Activated T-helper 1 cell treated with anti-CD3 and anti-CD28 coated beads, Interleukin-12 subunit alpha, Interleukin-12 subunit beta, Interleukin-2, Interleukin-4 antibody, amounts not matched to agents 30 ng/mL and 10 ng/mL and 1 ng/mL, durations not matched to agents 14 hours and 24 hours and 36 hours (primary cell): ENCODE measurements at places on chromosomes 1 and 21. TPM values are rescaled to one million over a fixed set of nuclear protein-coding genes. Genes with fewer than 3 reads are reported as not detected.

DNA sequence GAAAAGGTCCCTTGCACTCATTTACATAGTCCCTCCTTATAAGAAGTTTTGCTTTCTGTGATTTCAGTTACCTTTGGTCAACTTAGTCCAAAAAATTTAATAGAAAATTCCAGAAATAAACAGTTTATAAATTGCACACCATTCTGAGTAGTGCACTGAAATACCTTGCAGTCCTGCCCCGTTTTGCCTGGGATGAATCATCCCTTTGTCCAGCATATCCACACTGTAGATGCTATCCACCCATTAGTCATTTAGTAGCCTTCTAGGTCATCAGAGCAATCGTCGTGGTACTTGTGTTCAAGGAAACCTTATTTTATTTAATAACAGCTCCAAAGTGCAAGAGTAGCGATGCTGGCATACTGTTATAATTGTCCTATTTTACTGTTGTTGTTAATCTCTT is 38.0 kb downstream of the SPRTN start:
- no peak overlapping the region for H3K27ac ChIP-seq
- H3K4me1 ChIP-seq = peaks cover 43% of the 10 kb centered on the region

DNA sequence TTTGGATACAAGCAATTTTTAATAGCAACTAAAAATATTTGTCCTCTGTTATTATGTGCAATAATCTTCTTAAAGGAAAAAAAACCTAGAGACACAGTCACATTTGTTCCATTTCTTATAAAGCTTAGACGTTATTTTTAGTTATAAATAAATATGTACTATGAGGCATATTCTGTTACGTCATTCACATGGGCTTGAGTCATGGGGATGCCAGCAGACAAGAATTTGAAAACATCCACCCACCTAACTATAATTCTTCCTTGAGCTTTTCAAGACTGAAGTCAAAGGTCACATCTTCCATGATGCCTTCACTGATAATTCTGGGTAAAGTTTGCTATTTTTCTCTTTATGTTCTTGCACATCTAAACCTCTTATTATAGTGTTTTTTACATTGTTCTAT is 268.8 kb downstream of the KCTD3 start:
- no peak for DNase-seq
- H3K27me3 ChIP-seq = no peaks in the 10 kb centered on the region
- H3K27ac ChIP-seq = no peak overlapping the region
- no peaks in the 10 kb centered on the region for H3K4me1 ChIP-seq
- no peak overlapping the region for H3K4me3 ChIP-seq

DNA sequence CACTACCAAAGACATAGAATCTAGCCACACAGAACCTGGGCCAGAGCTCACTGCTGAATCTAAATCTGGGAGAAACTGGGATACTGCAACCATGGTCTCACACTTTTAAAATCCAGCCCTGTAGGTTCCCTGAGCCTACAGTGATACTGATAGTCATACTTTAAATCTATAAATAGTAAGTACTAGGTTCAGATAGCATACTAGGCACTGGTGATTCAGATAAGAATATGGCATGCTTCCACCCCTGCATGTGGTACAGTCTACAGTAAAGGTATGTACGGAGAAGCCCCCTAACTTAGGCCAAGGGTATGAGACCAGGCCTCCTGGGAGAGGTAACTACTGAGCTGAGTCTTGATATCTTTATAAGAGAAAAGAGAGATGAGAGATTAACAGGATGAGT is 193.3 kb upstream of the HMGB4 start:
- no peaks in the 10 kb centered on the region for H3K36me3 ChIP-seq
- no peak for DNase-seq
- no peaks in the 10 kb centered on the region for H3K4me1 ChIP-seq
- H3K4me3 ChIP-seq = no peak overlapping the region
- H3K27ac ChIP-seq = no peak overlapping the region
- no peaks in the 10 kb centered on the region for H3K27me3 ChIP-seq

DNA sequence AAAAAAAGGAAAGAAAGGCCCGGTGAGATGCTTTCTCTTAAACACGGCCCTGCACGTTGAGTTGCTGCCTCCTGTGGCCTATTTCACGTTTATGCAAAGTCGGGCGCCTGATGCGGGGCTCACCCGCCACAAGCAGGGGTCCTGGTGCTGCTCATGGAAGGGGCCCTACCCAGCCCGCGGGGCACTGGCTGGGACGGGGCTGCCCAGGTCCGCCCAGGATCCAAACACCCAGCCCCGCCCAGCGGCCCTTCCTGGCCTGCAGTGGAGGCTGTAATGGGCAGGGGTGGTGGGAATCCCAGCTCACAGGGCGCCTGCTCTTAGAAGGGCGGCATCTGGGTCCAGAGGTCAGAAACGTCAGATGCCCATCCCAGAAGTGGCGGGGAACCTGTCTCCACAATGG is 1.6 kb downstream of the COL6A2 start:
- no peak for DNase-seq
- H3K4me1 ChIP-seq = no peaks in the 10 kb centered on the region
- H3K36me3 ChIP-seq = peaks cover 2% of the 10 kb centered on the region
- no peak overlapping the region for H3K4me3 ChIP-seq
- H3K27ac ChIP-seq = no peak overlapping the region
- peaks cover 43% of the 10 kb centered on the region for H3K27me3 ChIP-seq

CELA3A gene
- total RNA-seq = not detected in 2 replicates

DNA sequence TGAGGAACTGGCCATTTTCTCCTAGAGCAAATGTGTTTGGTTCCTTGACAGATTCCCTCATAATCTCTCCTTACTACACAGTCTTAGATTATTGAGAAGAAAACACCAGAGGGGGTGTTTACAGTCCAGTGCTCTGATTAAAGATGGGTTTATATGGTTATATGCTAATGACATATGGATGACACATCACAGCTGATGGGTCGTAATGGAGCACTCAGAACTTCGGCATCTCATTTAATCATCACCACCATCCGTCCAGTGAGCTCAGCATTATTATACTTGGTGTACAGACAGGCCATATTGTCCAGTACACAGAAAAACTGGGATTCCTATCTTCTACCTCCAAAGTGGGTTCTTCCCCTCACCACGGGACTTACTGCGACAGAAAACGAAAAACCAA is 22.3 kb upstream of the NR5A2 start:
- H3K27me3 ChIP-seq = peaks cover 11% of the 10 kb centered on the region
- H3K4me1 ChIP-seq = no peaks in the 10 kb centered on the region
- H3K36me3 ChIP-seq = no peaks in the 10 kb centered on the region
